AG08396 (cell line): ENCODE measurements at places on chromosomes 2 and 18.

GRCh38 chr2:24613154-24613814, 122.2 kb downstream of the NCOA1 start:
- DNase-seq = peak; percentile 54

GRCh38 chr18:11522992-11523391, 86.4 kb upstream of the SLC35G4 start:
- DNase-seq = no peak

DNA sequence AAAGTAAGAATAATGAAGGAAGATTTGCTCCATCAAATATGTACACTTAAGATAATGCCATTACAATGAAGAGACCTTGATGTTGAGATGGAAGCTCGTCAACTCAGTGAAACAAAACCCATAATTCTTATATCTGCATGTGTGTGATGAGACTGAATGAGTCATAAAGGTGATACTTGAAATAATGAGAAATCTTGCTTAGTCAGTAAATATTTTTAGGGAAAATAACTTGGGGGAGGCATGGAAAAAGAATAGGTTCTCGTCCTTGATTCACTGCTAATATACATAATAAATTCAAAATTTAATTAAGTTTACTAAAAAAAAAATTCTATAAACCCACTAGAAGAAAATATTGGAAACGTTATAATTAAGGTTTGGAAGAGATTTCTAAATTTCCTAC, 75.2 kb downstream of the TRIB2 start:
- no peak for DNase-seq

- DNase-seq = no peak
Observed at GRCh38 chr2:241763551-241764274, 12.9 kb upstream of the GAL3ST2 start.

DNA sequence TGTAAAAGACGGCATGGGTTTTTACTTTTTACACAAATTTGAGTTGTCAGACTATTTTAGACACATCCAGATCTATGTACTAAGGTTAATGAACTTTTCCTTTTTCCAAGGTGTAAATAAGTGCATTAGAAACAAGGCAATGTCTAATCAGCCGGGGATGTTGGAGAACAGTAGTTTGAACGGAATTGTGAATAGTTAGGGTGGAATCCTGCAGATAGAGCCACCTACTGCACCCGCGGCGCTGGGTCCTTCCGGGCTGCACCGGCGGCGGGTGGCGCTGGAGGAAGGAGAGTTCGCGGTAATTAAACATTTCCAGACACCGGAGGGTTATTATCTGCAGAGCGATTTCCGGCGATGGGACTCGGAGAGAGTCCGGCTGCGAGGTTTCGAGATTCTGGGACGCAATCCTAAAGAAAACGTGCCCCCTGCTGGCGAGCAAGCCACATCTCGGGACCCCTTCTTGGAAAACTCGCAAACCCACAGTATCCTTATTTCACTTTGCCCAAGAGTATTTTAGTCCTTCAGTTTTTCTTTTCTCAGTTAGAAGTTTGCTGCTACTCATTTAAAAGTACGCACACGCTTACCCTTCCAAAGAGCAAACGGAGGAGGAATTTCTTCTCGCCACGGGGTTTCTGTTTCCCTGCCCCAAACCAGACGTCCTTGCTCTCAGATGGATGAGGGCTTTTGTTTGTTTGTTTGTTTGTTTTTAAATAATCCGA, 4.5 kb upstream of the OSR1 start:
- DNase-seq = peak; percentile 81

DNA sequence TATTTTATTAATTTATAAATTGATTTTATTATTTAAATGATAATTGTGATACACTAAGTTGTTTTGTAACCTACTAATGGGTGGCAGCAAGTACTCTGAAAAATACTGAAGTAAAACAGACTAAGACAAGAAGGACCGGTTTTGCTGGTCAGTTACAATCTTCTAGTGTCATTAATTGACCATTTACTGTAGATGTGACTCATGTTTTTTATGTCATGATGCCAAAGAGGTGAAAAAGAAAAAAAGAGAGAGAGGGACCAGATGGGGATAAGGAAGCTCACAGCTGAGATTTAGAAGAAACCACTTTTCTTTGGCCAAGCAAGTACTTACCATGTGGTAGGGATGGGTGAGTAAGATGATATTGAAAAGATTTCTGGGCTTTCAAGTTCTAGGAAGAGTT, 955.8 kb upstream of the LRRTM1 start:
- no peak for DNase-seq

DNA sequence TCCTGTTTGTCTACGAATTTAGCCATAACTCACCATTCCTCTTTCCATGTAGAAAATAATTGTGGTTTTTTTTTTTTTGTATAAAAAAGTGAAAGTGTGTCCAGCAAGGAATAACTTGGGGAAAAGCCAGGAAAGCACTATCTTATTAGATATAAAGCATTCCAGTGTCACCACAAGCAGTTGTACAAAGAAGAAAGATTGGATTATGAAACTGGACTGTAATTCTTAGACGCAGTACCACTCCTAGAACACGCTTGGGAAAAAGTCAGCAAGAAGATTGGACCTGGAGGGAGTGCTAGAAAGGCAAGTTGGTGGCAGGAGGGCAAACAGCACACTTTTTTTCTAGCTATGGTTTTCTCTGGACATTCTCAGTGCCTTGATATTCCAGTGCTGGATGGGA, 186.7 kb downstream of the PARD3B start:
- DNase-seq = no peak

- DNase-seq = no peak
Observed at GRCh38 chr2:230951396-230951795, 26.4 kb upstream of the GPR55 start.

- DNase-seq = no peak
Observed at GRCh38 chr2:3827673-3828575, 124.5 kb downstream of the DCDC2C start.

DNA sequence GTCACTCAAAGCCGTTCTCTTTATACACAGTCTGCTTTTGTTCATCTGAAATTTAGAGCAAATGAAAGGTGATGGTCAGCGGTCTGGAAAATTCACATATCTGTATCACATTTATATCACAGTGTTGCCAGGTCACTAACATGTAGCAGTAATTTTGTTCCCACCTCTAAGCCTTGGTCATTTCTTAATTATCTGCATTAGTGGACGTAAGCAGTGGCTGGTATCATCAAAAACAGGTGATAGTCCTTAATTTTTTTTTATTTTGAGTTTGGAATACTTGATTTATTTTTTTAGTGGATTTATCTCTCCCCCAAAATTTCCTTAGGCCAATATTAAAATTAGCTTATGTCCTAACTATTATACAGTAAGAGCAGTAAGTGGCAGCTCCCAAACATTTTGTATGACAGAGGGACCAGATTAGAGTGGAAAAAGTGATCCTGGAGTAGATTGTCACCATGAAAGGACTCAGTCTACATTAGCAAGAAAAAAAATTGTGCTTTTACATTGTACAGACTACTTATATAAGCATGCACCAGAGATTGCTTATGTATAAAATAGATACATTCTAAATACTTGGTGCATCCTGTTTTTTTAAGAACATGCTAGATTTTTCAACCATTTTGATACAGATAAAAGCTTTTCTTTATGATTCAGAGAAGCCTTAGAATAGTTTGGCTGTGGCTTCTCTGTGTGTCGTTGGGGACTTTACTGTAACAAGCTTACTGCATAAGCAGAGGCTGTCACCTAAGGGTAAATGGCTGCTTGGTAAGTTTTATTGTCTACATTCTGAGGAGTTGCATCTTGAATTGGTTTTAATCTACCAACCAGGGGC, 65.0 kb downstream of the MAPRE2 start:
- DNase-seq = no peak

DNA sequence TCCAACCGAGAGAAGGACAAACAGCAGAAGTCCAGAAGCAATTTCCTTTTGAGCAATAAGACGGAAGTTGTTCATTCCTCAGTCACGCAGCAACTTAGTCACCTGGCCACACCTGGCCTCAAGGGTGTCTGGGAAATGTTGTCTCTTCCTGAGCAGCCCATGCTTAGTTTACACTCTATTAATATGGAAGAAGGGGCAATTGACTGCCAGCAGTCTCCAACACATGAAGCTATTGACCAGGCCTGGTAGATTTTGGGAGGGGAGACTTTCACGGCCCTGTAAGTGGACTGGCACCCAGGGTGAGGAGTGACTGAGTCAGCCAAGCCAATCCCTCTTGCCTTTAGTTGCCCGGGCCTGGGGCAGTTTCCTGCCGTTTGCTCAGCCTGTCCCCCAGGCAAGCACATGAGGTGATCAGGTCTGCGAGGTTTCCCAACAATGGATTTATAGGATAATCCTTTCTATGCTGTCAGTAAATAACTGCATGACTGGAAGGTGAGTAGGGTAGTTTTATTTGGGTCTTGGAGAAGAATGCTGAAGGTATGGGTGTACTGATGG, 43.8 kb upstream of the PPP4R1 start:
- DNase-seq = no peak

GRCh38 chr2:71930049-71930681, 217.5 kb downstream of the CYP26B1 start:
- DNase-seq = peak; percentile 48

GRCh38 chr2:238786792-238787490, 60.9 kb upstream of the TWIST2 start:
- DNase-seq = no peak

DNA sequence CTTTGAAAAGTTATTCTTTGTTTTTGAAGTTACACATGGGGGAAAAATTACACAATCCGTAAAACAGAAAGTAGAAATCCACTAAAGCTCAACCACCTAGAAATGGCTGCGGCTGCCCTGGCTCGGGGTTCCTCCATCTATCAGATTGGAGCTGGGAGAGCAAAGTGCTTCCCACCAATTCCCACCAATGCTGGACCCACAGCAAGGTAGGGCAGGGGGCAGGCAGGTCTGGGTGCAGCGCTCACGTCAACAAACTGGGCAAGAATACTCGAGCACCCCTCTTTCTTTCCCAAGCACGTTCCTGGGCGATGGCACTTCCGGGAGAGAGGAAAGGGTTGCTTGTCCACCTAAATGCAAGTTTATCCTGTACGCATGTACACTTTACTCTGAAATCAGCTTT, 217.6 kb downstream of the NDUFA10 start:
- DNase-seq = no peak

- no peak for DNase-seq
Observed at GRCh38 chr2:157059036-157059435, 198.5 kb upstream of the GALNT5 start.

- no peak for DNase-seq
Observed at GRCh38 chr2:151760139-151760650, 25.9 kb upstream of the NEB start.

- DNase-seq = no peak
Observed at GRCh38 chr2:37648331-37649011, 23.0 kb downstream of the CDC42EP3 start.

GRCh38 chr18:10230072-10230471, 224.4 kb upstream of the APCDD1 start:
- peak; percentile 62 for DNase-seq

DNA sequence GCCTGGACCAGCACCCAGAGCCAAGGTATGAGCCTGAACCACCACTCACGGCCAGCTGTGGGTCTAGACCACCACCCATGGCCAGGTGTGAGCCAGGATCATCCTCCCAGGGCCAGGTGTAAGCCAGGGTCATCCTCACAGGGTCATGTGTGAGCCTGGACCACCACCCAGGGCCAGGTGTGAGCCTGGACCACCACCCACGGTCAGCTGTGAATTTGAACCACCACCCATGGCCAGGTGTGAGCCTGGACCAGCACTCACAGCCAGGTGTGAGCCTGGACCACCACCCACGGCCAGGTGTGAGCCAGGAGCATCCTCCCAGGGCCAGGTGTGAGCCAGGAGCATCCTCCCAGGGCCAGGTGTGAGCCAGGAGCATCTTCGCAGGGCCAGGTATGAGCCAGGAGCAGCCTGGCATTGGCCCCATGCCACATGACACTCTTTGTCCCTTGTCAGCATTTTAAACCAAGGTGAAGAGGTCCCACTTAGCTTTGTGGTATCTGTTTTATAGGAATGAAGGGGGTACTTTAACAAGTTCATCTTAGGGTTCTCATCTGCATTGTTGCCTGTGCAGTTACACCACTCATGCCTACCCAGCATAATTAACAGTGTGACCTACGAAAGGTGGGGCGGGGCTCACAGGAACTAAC, 71.2 kb downstream of the AGAP1 start:
- DNase-seq = no peak

DNA sequence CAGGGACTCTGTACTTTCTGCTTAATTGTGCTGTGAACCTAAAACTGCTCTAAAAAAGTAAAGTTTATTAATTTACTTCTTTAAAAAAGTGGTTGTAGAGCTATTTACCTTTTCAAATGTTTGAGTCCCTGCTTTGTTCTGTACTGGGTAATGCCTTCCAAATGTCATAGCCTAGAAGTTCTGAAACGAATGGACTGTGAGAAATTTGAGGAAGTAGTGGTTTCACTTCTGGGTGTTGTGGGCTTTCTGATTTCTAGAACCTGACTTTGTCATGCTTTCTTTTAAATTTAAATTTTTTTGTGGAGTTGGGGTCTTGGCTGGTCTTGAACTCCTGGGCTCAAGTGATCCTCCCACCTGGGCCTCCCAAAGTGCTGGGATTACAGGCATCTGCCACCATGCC, 44.6 kb downstream of the SMAD4 start:
- no peak for DNase-seq

DNA sequence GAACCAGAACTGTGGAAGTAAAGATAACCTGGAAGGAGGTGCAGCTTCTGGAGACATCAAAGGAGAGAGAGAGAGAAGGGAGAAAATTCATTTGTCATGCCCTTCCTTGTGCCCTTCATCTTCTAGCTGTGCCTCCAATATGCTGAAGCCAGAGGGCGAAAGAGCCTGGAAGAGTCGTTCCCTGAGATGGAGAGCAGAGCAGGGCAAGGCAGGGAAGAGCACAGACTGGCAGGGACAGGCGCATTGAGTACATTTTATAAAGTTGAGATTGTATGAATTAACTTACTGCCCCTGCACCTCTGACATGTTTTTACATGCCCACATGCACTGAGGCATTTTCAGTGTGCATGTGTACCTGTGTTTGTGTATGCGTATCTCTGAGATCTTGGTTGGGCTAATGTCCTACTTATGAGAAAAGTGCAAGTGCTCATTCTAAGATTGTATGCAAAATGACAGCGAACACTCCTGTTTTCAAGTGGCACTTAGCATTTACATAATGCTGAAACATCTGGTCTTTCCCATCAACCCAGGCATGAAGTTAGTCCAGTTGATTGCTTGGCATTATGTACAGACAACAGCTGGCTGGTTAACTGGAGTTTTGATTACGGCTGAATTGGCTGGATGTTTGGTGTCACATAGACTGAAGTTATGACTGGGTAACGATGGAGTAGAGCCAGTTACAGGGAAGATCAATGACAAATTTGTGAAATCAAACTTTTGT, 23.7 kb upstream of the MMADHC start:
- no peak for DNase-seq
